ENCODE measurements at places on chromosomes 1 and 21.

DNA sequence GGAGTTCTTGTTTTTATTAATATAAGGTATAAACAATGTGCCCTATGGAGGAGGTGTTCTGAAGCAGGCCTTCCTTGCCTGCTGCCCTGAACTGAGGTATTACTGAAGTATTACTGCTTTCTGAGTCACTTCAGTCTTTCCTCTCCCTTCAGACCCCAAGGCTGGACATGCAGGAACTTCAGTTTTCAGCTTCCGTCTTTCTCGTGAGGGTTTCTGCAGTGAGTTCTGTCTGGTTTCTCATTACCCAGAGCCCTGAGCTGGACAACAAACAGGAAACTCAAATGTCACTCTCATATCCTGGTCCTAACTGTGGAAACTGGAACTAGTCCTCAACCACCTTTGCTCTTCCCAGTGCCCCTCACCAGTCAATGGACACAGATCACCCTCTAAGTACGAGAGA, 46.8 kb downstream of the ELAVL4 start:
- DNase-seq = no peak

- no peak for DNase-seq
Observed at GRCh38 chr1:182520736-182521135, 68.3 kb downstream of the RNASEL start.

GRCh38 chr1:201220388-201220715, 29.7 kb downstream of the IGFN1 start:
- DNase-seq = no peak

- DNase-seq = no peak
Observed at GRCh38 chr1:40058453-40059337, 18.2 kb downstream of the CAP1 start.

- DNase-seq = no peak
Observed at GRCh38 chr1:165747632-165748447, 20.8 kb downstream of the TMCO1 start.

- no peak for DNase-seq
Observed at GRCh38 chr1:21775985-21776562, 6.9 kb downstream of the USP48 start.

DNA sequence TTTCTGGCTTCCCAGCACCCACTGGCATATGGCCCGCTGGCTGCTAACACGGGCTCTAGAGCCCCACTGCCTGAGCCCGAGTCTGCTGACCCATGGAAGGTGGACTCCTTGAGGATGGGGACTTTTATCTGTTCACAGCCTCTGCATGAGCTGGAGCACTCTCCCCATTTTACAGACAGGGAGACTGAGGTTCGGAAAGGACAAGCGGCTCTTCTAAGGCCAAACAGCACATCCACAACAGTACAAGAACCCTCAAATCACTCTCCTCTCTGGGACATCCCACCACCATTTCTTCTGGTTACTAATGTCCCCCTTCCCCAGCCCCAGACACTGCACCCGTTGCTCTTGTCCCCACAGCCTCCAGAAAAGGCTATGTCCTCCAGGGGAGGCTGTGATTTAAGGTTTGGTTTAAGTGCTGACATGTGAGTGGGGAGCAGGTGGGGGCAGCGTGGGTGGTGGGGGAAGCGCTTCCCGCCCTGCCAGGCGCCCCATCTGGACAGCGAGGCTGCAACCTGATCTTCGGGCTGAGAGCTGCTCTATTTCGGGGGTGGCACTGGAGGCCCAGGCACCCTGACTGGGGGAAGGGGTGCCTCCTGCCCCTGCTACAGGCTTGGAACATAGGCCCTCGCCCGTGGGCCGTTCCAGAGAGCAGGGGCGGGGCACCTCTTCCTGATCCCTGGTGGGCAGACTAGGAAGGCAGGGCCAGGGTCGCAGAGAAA, 104.8 kb upstream of the WNT4 start:
- DNase-seq = no peak

- no peak for DNase-seq
Observed at GRCh38 chr1:108533351-108534083, 26.4 kb upstream of the EEIG2 start.

- no peak for DNase-seq
Observed at GRCh38 chr1:215405211-215405610, 161.9 kb upstream of the KCTD3 start.

DNA sequence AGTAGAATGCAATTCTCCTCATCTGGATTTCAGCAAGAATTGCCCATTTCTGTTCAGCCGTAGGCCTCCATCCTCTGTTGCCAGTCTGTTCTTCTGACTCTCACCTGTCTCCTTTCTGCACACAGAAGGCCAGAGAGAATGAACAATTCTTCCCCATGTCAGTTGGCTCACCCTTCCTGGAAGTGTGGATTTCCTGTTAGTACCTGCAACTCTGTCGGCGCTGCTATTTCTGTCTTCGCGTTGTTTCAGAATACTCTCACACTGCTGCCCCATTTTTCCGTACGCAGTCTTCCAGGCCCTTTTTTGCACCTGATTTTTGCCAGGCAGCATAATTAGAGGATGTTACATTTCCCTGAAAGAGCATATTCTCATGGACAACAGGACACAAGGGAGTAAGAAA, 200.7 kb downstream of the FGGY start:
- DNase-seq = no peak

DNA sequence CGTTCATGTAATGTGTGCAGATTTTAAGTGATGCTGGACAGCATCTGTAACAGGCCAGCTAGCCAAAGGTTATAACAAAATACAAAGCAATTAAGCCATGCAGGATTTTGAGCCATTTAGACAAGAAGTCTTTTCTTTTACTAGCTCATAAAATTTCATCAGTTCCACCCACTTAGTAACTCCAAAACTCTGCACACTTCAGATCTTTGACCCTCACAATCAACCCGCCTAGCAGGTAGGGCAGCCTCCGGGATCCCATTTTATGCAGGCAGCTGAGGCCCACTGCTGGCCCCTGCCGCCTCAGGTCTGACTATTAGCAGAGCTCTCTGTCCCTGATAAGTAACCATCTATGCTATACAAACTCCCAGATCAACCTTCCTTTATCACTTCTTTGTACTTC, 9.2 kb downstream of the LBR start:
- no peak for DNase-seq

DNA sequence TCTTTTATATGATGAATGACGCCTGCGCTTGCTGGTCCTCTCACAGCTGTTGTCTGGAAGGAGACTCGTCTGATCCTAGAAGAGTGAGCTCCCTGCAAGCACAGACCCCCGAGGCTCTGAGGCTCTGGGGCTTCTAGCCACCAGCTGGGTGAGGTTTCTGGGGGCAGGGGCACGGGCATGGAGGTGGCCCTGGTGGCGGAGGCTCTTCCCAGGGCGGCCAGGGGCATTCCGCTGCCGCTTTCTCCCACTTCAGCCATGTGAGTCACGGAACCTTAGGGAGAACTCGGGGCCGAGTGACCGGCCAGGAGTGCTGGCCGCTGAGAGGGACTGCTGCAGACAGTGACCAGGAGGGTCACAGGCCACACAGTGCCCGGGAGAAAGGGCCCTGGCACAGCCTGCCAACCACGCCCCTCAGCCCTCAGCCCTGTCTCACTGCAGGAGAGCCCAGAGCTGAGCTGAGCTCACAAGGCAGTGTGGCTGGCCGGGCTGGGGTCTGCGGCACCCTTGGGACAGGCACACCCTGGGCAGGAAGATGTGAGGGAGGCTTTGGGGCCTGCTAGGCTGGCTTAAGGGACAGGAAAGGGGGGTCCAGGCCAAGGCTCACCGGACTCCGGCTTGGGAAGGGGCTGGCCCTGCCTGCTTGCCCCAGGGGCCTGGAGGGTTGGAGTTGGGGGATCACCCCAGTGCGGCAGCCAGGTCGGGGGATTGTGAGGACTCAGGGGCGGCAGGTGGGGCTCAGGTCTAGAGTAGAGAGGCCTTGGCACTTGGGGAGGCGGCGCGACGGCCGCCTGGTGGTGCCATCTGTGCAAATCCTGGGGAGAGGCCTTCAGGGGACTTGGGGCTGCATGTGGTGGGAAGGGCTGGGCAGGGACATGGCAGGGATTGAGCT, 35.7 kb downstream of the MORN1 start:
- DNase-seq = no peak

DNA sequence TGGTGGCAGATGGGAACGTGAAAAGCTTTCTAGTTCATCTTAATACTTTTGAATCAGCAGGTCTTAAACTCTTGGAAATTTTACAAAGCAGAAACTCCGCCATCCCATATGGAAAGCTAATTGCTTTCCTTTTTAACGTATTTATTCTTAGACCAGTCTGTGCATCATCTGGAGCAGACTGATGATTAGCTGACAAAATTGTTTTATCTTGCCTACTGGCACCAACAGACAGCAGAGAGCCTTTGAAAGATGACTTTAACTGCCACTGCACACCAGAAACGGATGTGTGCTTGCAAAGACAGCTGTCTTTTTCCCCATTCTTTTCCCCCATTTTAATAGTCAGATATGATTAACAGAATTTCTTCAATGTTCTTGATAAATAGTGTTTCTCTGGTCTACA, 97.0 kb downstream of the PLD5 start:
- no peak for DNase-seq

DNA sequence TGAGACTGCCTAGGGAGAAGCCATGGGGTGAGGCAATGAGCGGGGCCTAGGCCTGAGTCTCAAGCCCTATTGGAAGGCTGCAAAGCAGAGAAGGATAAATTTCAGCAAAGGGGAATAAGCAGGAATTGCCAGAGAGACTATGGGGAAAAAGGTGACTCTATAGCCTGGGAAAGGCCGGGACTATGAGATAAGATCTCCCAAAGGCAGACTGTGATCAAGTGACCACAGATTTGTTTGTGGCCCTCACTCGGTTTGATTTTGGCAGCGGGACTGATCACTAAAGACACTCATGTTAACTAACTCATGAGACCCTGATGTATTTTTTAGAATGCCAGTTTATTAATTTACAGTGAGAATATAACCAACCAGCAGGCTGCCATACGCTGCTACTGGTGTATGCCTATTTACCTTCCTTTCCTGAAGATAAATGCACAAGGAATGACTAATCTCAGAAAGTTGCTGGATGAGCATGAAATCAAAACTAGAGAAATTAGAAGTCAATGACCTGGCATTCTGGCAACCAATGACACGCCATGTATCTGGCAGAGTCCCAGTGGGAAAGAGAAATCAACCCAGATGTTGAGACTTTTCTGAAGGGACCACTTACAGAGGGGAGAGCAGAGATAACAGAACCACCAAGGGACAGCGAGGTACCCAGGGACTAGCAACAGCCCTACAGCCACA, 4.3 kb downstream of the HSF2BP start:
- DNase-seq = no peak

DNA sequence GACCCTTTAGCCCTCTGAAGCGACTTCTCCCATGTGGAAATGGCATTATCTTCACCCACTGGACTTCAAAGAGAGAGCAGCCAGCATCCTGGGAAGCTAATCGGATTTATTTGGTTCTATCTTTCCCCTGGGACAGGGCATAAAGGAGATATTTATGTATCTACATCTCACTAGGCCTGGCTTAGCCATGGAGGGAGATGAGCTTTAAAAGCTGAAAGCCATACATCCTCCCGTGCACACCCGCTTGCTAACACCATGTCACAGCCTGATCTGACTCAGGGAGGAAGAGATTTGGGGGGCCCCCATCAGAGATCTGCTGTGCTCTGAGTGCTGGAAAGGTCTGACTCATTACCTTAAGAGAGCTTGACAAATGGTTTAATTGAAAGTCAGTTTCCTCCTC, 155.9 kb downstream of the PLXNA2 start:
- no peak for DNase-seq

GRCh38 chr1:153302308-153302707, 10.4 kb downstream of the PGLYRP3 start:
- no peak for DNase-seq

DNA sequence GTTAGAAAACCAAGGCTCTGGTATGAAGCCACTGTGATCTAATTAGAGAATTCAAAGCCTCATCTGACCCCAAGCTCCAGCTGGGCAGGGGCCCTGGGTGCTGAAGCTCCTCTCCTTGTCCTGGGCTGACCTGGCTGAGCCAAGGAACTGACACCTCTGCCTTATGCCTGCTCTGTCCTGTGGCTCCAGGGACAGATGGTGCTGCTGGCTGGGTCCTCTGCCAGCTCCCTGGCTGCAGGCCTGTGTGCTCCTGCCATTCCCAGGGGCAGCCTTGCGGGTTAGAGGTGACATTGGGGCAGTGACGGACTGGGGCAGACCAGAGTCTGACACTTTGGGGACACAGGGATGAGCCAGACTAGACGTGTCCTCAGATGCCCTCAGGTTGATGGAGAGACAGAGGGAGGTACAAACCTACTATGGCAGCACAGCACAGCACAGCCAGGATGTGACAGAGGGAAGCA, 11.8 kb downstream of the ACOT11 start:
- no peak for DNase-seq

DNA sequence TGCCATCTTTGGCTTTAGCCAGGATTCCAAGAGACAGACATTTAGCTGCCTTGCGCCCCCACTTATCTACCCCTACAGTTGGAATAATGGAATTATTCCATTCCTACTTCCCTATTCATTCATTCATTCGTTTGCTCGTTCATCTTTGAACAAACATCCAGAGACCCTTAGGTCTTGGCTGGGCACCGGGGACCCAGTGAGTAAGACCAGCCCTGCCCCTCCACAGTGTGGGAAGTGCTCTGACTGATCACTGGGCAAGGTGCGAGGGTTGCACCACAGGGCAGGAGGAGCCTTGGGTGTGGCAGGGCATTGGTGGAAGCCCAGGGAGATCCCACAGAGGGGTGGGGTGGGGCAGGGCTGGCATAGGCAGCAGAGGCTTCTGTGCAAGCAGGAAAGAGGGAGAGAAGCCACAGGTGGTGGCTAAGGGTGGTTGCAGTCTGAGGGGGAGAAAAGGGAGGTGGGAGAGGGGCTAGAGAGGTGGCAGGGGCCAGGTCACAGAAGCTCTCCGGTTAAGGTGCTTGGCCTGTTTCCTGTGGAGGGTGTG, 35.0 kb upstream of the TMEM61 start:
- DNase-seq = no peak

GRCh38 chr1:243345205-243345604, 89.4 kb downstream of the SDCCAG8 start:
- DNase-seq = no peak

- no peak for DNase-seq
Observed at GRCh38 chr21:44982558-44983250, 42.9 kb downstream of the SLX9 start.

- no peak for DNase-seq
Observed at GRCh38 chr1:215792446-215792845, 225.3 kb downstream of the KCTD3 start.

- no peak for DNase-seq
Observed at GRCh38 chr1:151570819-151571218, 30.7 kb downstream of the TUFT1 start.

- no peak for DNase-seq
Observed at GRCh38 chr1:103788377-103788776, 38.7 kb downstream of the AMY1C start.

DNA sequence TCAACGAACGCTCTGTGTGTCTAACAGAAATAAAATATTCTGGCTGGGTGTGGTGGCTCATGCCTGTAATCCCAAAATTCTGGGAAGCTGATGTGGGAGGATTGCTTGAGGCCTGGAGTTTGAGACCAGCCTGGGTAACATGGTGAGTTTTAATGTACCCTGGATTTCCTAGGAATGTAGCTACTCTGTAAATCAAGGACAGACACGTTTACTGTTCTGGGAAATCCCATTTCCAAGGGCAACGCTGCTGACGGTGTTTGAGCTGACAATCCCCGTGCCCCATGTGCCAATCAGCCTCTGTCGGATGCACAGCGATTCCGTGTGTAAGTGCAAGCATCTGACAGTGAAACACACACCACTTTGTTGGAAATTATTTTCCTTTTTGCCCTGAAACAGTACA, 8.0 kb downstream of the CORT start:
- DNase-seq = no peak

- no peak for DNase-seq
Observed at GRCh38 chr1:200206761-200207160, 179.3 kb downstream of the NR5A2 start.

- no peak for DNase-seq
Observed at GRCh38 chr1:168420177-168420576, 123.6 kb downstream of the XCL2 start.

Measured in KG1 (cell line).